ENCODE measurements at places on chromosomes 1 and 21.

DNA sequence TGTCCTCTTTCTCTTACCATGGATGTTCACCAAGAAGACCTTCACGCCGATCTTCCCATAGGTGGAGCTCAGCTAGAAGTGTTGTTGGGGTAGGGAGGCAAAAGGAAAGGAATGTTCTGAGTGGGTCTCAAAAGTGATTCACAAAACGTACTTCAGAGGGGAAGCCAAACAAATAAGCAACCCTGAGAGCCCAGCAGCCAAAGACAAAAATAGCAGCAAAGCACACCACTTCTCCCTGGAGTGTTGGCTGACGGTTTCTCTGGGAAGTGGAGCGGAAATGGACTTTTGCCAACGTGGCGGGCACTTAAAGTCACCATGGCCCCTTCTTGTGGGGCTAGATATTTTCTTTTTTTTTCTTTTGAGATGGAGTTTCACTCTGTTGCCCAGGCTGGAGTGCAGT, 23.1 kb downstream of the SLC26A9 start:
- no peak for DNase-seq

GRCh38 chr21:39096754-39097153, 86.5 kb downstream of the PSMG1 start:
- no peak for DNase-seq

DNA sequence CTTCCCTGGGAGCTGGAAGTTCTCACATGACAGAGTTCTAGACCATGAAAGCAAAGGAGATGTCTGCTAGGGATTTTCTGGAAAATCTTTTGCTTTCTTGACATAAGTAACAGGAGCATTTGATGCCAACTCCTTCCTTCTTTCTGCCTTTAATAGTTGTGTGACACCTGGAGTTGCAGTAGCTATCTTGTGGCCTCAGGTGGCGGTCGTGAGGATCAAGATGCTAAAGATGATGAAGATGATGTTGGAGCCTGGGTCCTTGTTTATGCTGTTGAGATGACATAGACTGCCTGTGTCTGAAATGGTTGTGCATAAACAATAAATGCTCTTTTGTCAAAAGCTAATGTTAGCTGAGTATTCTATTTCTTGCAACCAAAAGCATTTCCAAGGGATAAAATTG, 32.7 kb upstream of the KIRREL1 start:
- DNase-seq: no peak

DNA sequence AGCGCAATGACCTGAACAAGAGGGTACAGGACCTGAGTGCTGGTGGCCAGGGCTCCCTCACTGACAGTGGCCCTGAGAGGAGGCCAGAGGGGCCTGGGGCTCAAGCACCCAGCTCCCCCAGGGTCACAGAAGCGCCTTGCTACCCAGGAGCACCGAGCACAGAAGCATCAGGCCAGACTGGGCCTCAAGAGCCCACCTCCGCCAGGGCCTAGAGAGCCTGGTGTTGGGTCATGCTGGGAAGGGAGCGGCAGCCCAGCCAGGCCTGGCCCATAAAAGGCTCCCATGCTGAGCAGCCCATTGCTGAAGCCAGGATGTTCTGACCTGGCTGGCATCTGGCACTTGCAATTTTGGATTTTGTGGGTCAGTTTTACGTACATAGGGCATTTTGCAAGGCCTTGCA, 5.4 kb upstream of the CCDC28B start:
- DNase-seq: no peak

DNA sequence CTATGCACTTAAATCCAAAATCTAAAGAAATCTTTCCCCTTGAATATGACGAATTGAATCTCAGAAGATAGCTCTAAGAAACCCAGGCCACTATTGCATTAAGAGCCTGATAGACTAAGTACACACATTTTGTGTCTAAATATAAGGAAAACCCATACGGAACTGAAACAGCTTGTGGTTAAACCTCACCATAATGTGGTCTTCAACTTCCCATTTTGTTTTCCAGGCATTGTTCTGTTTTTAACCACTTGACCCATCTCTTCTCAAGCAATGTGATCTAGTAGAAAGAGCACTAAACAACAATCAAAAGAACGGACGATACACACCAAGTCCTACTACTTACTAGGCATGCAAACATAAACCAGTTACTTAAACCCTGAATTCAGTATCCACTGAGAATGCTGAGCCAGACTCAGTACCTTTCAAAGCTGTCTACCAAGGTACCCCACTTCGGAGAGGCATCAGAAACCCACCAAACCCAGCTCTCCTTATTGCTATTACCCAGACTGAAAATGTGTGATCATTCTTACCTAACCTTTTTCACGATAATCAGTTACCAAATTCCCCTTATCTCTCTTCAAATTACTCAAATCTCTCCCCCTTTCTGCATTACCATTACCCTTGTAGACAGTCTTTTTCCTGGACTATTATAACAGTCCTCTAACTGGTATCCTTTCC, 12.8 kb downstream of the OTUD7B start:
- no peak for DNase-seq

DNA sequence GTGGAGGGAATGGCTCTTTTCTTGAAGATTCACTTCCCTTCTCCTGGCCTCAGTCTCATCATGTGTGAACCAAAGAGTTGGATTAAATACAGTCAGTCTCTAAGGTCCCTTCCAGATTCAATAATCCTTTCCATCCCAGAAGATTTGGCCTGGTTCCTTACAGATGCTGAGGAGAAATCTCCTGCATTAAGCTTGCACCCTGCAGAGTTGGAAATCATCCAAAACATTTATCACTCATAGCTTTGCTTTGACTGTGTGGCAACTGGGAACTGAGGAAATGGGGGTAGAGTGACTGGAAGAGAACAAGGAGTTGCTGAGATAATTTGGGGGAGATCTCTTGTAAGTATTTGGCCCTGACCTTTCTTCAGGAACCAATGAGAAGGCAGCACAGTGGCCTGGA, 220.5 kb upstream of the SGIP1 start:
- DNase-seq: no peak

GRCh38 chr1:119767486-119767885, 1.2 kb downstream of the HMGCS2 start:
- no peak for DNase-seq

DNA sequence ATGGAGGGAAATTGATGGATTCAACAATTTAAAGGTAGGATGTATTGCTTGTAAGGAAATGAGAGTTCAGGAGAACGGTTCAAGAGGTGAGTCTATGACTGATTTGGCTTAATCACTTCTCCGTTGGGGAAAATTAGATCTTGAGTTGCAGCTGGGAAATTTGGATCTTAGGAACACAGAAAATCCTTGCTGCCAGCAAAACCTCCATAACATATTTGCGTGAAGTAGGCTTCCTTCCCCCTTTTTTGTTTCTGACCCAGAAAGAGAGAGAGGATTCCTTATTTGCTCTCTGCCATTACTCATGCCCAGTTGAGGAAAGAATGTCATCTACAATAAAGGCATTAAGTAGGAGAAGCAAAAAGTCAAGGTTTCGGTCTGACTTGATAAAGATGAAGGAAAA, 73.5 kb upstream of the PDC start:
- DNase-seq: no peak

DNA sequence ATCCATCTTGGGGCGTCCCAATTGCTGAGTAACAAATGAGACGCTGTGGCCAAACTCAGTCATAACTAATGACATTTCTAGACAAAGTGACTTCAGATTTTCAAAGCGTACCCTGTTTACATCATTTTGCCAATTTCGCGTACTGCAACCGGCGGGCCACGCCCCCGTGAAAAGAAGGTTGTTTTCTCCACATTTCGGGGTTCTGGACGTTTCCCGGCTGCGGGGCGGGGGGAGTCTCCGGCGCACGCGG, 282 bp upstream of the SOD1 start:
- DNase-seq: no peak

GRCh38 chr1:205456383-205456867, 580 bp upstream of the BLACAT1 start:
- no peak for DNase-seq

GRCh38 chr1:156150333-156151011, 2.9 kb upstream of the SEMA4A start:
- DNase-seq: no peak

DNA sequence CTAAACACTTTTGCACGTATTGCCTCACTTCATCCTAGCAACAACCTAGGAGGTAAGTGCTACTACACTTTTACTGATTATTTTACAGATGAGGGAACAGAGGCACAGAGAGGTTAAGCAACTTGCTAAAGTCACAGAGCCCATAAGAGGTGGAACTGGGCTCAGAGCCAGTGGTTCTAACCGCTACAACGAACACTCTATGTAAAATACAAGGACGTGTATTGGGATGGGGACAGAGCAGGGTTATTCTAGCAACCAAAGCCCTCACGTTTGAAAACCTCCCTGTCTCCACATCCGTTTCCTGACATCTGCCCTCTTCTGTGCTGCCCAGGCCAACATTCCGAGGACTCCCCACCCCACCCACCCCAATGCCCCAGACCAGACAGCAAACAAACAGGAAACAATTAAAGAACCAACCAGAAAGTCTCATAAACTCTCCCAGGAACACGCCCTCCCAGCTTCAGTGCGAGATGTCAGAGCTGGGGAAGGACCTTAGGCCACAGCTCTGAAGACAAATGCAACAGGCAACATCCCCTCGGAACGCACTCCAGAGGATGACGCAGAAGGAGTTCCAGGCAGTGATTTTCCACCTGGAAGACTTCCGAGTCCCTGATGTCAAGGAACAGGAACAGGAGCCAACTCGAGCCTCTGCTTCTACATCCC, 41.1 kb downstream of the GLIS1 start:
- no peak for DNase-seq

DNA sequence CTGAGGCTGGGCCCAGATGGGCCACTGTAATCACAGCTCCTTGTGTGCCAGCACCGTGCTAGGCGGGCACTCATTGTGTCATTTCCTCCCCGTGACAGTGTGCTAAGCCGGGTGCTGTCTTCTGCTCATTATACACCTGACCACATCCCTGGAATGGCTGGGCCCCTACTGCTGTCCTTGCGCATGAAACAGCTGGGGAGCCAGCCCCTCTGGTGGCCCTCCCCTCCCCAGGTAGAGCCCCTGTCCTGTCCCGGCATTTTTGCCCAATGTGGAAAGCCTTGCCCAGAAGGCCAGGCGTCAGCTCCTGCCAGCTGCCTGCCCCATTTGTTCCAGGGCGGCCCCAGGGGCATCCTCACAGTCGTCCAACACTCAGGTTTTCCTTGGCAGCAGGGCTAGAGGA, 107.4 kb upstream of the CASZ1 start:
- DNase-seq: no peak

DNA sequence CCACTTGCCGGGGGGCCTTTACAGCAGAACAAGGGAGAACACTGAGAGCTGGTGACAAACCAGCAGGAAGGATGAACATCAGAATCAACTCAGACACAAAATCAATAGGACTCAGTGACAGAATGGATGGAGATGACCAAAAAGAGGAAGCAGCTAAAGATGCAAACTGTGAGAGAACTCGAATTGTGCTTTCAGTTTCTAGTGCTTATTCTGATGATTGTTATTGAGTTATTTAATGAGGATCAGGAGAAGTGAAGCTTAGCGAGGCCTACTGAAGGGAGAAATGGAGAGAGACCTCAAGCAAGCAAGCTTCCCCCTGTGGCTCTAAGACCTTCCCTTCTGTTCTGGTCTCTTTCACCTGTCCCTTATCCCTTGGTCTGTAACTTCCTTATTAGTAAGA, 30.3 kb upstream of the TMEM125 start:
- DNase-seq: no peak

DNA sequence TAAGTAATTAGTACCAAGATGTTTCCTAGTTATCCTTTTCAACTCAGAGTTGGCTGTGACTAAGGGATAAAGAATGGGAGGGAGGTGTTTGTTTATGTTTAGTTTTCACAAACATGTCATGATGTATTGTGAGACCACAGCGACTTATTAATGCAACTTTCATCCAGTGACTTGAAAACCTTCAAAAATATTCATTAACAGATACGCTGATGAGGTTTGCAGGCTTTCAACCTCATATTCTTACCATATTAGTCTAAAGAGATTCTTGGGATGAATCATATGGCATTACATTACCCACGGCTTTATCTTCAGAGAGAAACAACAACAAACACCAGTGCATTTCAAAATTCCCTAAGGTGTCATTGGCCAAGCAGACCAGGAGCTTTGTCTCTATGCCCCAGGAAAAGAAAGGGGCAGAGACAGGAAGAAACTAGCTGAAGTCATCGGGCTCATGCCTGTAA, 36.4 kb downstream of the PALMD start:
- no peak for DNase-seq

- no peak for DNase-seq
Observed at GRCh38 chr1:205225901-205226765, 1.6 kb upstream of the TMCC2 start.

DNA sequence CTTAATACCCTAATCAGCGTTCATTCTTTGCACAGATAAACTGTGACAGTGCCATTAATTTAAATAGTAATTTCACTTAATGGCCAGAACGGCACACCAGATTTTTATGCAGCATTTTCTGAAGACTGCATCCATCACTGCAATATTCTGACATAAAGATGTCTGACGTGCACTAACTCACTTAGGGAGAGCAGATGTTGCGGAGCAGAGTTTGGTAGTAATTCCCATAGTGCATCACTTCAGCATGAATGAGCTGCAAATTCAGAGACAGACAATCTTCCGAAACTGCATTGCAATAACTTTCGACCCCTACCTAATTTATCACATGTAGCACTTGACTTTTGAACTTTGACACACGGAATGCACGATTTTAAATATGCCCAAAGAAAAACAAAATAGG, 225.3 kb downstream of the KCTD3 start:
- DNase-seq: no peak

- peak; percentile 16 for DNase-seq
Observed at GRCh38 chr1:81912383-81912782, 111.6 kb downstream of the ADGRL2 start.

- DNase-seq: no peak
Observed at GRCh38 chr1:235404190-235404589, 37.0 kb downstream of the TBCE start.

- no peak for DNase-seq
Observed at GRCh38 chr1:201180901-201181300, 9.7 kb upstream of the IGFN1 start.

DNA sequence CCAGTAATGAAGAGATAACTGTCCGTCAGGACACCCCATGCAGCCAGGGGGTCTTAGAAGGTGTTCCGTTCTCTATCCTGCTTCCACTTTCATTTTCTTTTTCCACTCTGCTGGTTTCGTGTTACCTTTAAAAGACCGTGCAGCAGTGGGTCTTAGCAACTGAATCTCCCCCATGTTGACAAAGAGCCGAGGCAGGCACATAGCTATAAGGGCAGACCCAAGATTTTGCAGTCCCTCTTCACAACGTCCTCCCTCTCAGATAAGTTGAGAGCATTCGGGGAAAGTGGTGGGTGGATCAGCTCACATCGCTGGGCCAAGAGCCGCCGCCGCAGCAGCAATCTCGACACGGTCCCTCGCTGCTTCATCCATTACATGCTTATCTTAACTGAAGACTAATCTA, 355.5 kb downstream of the LMO4 start:
- DNase-seq: no peak

- no peak for DNase-seq
Observed at GRCh38 chr1:21639594-21640041, 29.5 kb downstream of the RAP1GAP start.
